AG09309 (cell line): ENCODE measurements at places on chromosomes 4 and X.
A peak's percentile ranks its signal among the peaks of the same experiment; 100 is the strongest.

DNA sequence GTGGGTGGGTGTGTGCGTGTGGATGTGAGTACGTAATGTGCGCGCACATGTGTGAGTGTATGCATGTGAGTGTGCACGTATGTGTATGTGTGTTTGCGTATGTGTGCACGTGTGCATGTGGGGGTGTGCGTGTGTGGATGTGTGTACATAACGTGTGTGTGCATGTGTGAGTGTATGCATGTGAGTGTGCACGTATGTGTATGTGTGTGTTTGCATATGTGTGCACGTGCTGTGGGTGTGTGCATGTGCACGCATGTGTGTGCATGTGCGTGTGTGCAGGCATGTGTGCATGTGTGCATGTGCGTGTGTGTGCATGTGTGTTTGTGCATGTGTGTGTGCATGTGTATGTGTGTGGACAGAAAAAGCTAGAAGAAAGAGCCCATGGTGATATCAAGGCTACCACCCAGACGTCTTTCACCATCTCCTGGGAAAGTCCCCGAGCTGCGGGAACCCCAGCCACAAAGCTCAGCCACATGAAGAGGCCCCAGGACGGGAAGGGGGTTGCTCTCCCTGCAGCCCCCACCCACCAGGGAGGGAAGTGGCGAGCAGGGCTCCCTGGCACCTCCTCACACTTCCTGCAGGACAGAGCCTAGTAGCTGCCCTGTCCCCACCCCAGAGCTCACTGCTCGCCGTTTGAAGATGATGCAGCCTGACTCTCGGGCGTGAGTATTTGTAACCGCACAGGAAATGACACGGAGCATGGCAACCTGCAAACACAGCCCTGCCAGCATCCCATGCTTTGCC lies 108.3 kb downstream of the DCTD start:
- peak; percentile 13 for DNase-seq

DNA sequence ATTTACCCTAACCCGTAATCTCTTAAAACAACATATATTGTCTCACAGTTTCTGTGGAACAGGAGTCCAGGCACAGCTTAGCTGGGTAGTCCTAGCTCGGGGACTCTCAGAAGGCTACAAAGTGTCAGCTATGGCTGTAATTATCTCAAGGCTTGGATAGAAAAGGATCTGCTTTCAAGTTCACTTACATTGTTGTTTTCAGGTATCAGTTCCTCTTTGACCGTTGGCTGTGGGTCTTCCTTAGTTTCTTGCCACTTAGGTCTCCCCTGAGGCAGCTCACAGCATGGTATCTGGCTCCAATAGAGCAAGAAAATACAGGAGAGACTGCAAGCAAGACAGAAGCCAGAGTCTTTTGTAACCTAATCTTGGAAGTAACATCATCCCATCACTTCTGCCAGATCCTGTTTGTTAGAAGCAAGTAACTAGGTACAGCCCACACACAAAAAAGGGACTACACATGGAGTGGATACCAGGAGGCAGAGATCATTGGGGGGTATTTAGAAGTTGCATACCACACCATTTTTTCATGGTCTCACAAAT lies 137.0 kb downstream of the MAGEB5 start:
- DNase-seq: no peak

GRCh38 chrX:54786967-54787366 lies 11.1 kb downstream of the ITIH6 start:
- DNase-seq: no peak

DNA sequence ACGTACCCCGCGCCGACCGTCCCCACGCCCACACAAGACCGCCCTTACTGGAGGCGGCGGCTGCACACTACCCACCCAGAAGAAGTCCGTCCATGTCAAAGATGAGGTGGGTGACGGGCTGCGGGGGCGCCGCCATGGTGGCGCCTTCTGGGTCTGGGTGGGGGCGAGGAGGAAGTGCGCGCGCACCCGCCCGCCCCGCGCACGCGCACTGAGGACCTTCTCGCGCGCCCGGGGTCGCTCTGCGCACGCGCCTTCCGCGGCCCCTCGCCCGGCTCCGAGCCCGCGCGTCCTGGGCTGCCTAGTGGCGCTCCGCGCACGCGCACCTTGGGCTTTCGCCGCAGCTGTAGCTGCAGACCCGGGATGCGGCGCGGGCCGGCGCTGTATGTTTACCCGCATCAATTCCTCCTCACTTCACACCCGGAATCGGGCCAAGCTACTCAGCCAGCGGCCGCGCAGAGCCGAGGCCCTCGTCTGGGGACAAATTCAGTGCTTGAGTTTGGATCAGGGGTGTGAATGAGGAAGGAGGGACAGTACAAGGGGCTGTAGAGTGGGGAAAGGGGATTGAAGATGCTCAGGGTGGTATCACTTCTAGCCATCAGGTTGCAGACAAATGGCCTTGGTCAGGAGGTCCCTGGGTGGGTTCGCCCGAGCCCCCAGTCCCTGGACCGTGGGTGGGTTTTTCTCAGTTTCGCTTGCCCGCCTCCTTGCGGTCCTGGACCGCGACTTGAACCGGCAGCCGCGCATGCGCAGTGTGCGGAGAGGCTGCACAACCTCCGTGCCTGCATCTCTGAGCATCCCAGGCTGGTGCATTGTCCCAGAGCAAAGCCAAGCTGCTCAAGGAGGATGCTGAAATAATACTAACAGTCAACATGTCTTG lies at the start of gene PUDP:
TSS of gene PUDP (minus strand) at position 176 of the 877 bp plus-strand sequence. CDS start at position 136, 40 bp downstream.
- DNase-seq: peak; percentile 40

DNA sequence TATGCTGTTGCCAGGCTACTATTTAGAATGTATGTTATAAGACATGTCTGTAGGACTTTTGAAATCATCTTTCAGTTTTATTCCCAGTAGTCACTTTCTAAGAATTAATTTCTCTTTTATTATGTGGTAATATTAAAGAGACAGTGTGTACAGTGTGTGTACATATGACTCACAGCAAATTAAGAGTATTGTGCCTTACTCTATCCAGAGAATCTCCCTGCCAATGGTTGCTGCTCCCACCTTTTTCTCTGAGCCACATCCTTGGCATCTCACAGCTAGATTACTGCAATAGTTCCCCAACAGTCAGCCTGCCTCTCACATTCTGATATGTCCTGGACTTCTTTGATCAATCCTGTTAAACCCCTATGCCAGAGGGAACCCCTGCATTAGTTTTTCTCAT lies 114.5 kb downstream of the ANXA5 start:
- DNase-seq: no peak

DNA sequence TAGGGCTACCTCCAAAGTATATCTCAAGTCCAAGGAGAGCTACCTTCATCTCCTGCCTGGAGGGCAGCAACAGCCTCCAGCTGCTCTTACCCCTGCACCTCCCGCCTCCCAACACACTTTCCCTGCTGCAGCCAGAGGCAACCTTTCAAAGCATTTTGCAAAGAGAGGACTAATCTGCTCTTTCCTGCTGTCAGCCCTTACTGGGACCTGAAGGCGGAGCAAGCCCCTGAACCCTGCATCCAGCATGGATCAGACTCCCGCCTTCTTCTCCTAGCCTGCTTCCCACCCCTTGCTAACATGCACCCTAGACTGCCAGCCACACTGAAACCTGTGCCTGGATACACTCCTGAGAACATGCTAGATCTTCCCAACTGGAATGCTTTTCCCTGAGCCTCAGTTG lies 37.7 kb upstream of the VMA21 start:
- no peak for DNase-seq

- DNase-seq: no peak
Measured at GRCh38 chr4:156411531-156411930, 457.9 kb upstream of the CTSO start.

DNA sequence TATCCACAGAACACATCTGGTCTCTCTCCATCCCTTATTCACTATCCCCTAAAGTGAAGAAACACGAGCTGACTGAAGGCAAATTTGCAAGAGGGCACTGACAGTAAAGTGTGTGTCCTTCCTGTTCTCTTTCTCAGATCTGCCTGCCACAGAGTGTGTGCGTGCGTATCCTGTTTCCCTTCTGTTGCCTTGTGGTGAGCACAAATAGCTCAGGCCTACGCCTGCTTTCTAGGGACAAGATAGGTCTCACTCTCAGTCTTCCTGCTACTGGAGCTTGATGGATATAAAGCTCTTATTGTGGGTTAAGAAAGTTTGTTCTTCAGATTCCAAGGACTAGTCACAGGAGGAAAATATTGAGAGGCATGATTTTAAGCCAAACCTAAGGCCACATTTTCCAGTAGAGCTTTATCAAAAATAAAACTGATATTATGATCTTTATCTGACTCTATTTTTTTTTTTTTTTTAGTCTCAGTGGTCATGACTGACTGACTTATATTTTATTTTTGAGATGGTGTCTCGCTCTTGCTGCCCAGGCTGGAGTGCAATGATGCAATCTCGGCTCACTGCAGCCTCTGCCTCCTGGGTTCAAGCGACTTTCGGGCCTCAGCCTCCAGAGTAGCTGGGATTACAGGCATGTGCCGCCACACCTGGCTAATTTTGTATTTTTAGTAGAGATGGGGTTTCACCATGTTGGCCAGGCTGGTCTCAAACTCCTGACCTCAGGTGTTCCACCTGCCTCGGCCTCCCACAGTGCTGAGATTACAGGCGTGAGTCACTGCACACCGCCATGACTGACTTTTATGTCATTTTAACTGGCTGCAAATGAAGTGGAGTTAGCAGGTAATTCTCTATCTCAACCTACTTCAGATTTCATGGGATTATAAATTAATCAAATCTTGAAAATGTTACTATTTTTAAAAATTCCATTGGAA lies 140.3 kb upstream of the SH3RF1 start:
- peak; percentile 62 for DNase-seq

DNA sequence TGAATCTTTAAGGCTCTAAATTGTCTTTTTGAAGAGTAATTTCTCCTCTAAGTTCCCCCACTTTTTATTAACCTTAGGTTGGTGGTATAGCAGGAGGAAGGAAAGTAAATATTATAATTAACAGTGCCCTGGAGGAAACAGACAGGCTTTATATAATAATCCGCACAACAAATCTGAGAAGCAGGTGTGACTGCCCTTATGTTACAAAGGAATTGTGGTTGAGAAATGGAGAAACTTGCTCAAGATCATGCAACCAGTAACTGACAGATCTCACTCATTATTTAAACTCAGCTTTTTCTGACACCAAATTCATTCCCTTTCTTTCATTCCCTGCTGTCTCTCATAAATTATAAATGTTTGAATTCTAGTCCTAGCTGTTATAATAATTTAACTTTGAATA lies 282.0 kb downstream of the PPP3CA start:
- DNase-seq: no peak

DNA sequence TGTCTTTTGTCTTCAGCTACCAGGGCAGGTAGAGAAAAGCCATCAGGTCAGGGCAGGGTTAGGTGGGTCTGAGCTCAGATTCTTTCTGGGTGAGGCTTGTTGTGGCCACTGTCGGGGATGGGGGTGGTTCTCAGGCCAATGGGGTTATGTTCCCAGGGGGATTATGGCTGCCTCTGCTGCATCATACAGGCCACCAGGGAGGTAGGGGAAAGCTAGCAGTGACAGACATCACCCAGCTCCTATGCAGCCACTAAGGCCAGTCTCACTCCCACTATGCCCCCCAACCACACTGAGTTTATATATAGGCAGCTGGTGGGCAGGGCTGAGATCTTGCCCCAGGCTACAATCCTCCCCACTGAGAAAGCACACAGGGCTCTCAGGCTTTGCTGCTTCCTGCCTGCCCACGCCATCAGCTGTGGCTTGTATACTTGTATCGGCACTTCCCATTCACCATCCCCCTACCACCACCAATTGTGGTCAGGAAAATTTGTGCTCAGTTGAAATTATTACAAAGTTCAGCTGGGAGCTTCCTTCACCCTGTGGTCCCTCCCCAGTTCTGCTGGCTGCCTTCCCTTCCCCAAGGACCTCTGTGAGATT lies 72.6 kb upstream of the PTPN13 start:
- no peak for DNase-seq

- DNase-seq: no peak
Measured at GRCh38 chr4:151099976-151100417, 569 bp downstream of the RPS3A start.

DNA sequence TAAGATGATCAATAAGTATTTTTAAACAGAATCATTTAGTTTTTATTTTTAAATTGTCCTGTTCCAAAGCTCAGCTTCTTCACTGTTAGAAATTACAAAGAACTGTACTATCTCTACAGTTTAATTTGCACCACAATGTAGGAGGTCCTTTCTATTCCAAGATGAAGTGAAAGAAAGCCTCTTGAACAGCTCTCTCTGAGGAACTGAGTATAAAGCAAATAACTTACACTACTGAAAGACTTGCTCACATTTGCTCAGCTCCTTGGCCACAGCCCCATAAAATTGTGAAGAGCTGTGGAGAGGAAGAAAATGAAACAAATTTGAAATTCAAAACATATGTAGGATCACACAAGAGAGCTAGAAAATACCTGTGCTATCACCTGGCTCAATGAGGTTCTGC lies 68.6 kb downstream of the ENPEP start:
- DNase-seq: no peak

- DNase-seq: no peak
Measured at GRCh38 chrX:153869473-153870287, 16.3 kb downstream of the L1CAM start.

GRCh38 chrX:80237072-80237471 lies 183.2 kb upstream of the TENT5D start:
- DNase-seq: no peak

- no peak for DNase-seq
Measured at GRCh38 chrX:153993079-153993478, 20.5 kb downstream of the TMEM187 start.

DNA sequence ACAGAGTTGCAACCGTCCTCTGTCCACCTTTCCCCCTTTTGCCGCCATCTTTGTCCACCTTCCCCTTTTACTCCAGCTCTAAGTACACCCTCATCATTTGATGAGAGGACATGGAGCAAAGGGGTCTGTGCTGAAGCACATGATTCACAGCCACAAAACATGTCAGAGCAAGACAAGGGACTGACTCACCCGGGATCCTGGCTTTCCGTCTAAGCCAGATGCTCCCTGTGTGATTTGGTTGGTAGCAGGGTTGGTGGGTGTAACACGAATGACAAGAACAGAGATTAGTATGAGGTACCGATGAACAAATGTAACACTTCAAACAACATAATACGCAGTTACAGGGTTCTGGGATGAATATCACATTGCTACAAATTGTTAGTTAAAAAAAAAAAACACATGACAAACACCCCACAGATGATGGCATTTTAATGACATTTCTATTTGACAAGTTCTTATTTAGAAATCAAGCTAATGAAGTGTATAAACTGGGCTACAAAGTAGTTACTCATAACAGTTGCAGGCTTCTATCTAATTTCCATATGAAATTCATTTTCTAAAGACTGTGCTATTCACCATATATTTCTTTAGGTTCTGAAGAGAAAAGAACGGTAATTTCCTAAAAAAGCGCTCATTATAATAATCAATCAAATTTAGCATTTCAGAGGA lies 71.4 kb upstream of the ETNPPL start:
- no peak for DNase-seq

DNA sequence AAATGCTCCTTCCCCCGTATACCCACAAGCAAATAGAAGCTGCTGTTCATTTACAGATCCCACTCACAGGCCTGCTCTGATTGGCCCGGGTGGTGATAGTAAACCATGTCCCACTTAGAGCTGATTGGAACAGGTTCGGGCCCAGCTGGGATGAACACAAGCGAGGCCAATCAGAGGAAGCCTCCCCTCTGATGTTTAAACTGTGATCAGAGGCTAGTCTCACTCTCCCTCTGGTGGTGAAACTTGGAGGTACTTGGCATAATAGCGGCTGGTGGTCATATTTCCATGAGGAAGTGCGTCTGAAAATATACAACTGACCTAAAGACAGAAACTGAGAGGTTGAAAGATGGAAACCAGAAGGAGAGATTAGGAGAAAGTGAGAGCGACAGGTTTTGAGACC lies 51.5 kb upstream of the TRPC3 start:
- no peak for DNase-seq

- DNase-seq: no peak
Measured at GRCh38 chr4:151324752-151325110, 674 bp downstream of the SH3D19 start.

GRCh38 chr4:104128850-104129213 lies 365.9 kb downstream of the CXXC4 start:
- no peak for DNase-seq
